ENCODE measurements at places on chromosomes 2 and 18.
A peak's percentile ranks its signal among the peaks of the same experiment; 100 is the strongest.

- no peaks in the 10 kb centered on the region for H3K4me1 ChIP-seq
- no peak for DNase-seq
These were observed 72.7 kb upstream of the ARHGAP15 start for GRCh38 chr2:143056550-143056949.

- no peak for DNase-seq
- H3K36me3 ChIP-seq: no peaks in the 10 kb centered on the region
- H3K4me1 ChIP-seq: peaks cover 26% of the 10 kb centered on the region
- H3K27ac ChIP-seq: no peak overlapping the region
- H3K4me3 ChIP-seq: no peak overlapping the region
- no peaks in the 10 kb centered on the region for H3K27me3 ChIP-seq
These were observed 77.0 kb upstream of the PID1 start for GRCh38 chr2:229348128-229348527.

DNA sequence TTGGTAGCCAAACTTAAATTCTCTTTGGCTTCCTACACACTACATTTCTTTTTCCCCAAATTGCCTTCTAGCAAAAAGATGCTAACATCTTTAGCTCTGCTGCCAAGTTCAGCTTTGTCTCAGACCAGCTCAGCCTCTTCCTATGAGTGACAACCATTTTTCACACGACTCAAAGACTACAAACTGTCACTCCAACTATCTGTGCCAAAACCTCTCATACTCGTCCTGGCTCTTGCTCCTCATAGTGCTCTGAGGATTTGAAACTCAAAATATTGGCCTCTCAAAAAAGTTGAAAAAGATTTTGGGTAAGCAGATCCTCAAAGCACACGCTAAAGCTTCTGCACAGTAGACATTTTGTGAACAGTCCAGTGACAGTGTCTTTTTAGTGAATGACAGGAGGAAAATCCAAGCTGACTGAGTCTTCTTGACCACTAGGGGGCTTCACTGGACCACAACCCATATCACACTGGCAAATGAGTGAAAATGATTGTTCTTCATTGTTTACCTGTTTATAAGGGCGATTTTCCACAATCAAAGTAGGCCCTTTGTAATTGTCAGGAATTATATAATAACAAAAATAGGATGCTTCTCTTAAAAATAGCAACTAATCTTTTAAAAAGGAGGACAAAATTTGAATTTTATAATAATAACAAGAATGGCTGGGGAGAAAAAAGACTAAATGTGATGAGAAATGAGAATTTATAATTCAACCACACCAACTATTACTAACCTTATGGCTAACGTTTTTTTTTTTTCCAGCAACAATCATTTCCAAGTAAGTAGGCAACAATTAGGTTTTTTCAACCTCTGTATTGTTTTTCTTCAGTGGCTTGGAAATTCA is 85.5 kb upstream of the PGAP1 start:
- H3K27me3 ChIP-seq: no peaks in the 10 kb centered on the region
- H3K36me3 ChIP-seq: no peaks in the 10 kb centered on the region
- no peak overlapping the region for H3K27ac ChIP-seq
- no peak overlapping the region for H3K4me3 ChIP-seq
- DNase-seq: no peak

DNA sequence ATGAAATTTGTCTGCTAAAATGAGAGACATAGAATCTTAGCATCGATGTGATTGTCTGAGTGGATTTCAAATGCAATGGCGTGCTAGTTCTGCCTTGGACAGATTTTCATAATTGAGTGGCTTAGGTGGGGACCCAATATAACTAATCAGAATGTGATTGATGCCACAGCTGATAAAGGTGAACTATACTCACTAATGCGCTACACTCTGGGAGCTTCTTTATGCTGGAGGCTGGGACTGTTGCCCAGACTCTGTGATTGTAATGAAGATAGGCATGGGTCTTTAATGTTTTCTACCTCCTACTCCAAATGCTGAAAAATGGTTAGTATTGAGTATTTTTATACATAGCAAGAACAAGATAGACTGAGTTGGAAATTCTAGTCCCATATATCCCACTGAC is 339.5 kb upstream of the SLC39A10 start:
- H3K36me3 ChIP-seq: no peaks in the 10 kb centered on the region
- peak overlapping the region; percentile 94 for H3K27ac ChIP-seq
- DNase-seq: no peak

DNA sequence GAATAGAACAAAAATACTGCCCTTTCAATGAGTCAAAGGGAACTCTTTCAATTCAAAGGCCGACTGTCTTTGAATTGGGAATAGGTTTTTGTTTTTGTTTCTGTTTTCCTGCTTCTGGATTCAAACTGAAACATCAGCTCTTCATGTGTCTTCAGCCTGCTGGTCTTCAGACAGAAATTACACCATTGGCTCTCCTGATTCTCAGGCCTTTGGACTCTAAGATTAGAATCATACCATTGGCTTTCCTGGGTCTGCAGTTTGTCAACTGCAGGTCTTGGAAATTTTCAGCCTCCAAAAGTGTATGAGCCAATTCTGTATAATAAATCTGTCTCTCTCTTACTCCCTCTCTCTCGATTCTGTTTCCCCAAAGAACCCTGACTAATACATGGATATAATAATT is 31.1 kb downstream of the CTLA4 start:
- H3K36me3 ChIP-seq: no peaks in the 10 kb centered on the region
- no peak for DNase-seq
- H3K4me1 ChIP-seq: no peaks in the 10 kb centered on the region
- H3K4me3 ChIP-seq: no peak overlapping the region
- H3K27me3 ChIP-seq: peaks cover 5% of the 10 kb centered on the region

GRCh38 chr2:238427435-238428162 is 872 bp downstream of the ASB1 start:
- H3K27ac ChIP-seq: peak overlapping the region; percentile 100
- H3K4me3 ChIP-seq: peak overlapping the region; percentile 67
- H3K36me3 ChIP-seq: peaks cover 50% of the 10 kb centered on the region
- H3K4me1 ChIP-seq: peaks cover 39% of the 10 kb centered on the region
- no peaks in the 10 kb centered on the region for H3K27me3 ChIP-seq

- DNase-seq: no peak
- no peak overlapping the region for H3K4me3 ChIP-seq
- H3K27me3 ChIP-seq: no peaks in the 10 kb centered on the region
These were observed 66.1 kb upstream of the NXPH2 start for GRCh38 chr2:138846216-138846821.

DNA sequence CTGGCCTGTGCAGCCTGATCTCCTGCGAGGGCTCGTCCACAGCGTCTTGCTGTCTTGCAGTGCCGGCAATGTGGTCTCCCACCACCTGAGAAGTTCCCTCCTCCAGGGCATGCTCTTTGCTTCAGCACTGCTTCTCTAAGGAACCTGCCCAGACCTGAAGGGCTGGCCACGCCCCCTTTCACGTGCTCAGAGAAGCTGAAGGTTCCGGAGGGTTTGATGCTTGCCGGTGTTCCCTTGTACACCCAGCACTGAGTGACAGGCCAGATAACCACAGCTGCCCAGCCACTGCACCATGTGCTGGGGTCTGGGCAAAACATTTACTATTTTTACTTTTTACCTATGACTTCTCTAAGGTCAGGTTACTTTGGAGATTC is 1.7 kb upstream of the POLR2D start:
- H3K27ac ChIP-seq: peak overlapping the region; percentile 20
- H3K27me3 ChIP-seq: no peaks in the 10 kb centered on the region
- peak; percentile 91 for DNase-seq

GRCh38 chr2:119718501-119719260 is 39.7 kb downstream of the TMEM177 start:
- no peak overlapping the region for H3K4me3 ChIP-seq
- H3K36me3 ChIP-seq: no peaks in the 10 kb centered on the region
- DNase-seq: no peak
- no peak overlapping the region for H3K27ac ChIP-seq
- H3K4me1 ChIP-seq: no peaks in the 10 kb centered on the region

- H3K27ac ChIP-seq: no peak overlapping the region
- H3K36me3 ChIP-seq: no peaks in the 10 kb centered on the region
- no peak overlapping the region for H3K4me3 ChIP-seq
- no peaks in the 10 kb centered on the region for H3K4me1 ChIP-seq
- no peaks in the 10 kb centered on the region for H3K27me3 ChIP-seq
- DNase-seq: no peak
These were observed 697.5 kb downstream of the TMEM182 start for GRCh38 chr2:103459283-103459682.

DNA sequence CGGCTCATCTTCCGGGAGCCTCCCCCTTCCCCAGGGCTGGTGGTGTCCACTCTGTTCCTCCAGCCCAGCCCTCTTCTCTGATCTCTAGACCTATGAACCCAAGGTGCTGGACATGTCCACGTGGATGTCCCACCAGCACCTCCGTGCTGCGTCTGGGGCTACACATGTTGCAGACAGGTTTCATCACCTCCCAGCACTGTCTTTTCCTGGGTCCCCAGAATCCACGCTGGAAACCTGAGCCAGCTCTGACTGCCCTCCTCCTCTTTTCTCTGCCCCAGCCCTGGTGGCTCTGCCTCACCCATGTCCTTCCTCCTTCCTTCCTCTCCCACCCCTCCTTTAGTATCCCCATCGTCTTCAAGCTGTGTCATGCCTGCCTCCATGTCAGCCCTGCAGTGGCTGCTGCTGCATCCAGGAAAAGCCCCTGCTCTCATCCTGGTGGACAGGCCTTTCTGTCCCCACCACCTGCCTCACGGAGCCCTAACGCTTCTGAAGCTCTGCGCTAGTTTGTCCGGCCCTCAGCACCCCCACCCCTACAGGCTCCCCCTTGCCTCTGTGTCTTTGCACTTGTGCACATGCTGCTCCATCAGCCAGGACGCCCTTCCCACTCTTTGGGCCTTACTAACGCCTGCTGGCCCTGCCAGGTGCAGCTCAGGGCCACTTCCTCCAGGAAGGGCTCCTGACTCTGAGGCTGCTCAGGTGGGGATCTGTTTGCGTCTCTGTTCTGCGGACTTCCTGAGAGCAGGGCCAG is 105.9 kb downstream of the DYSF start:
- no peak for DNase-seq
- no peaks in the 10 kb centered on the region for H3K27me3 ChIP-seq
- no peaks in the 10 kb centered on the region for H3K36me3 ChIP-seq
- H3K4me1 ChIP-seq: no peaks in the 10 kb centered on the region
- no peak overlapping the region for H3K4me3 ChIP-seq

DNA sequence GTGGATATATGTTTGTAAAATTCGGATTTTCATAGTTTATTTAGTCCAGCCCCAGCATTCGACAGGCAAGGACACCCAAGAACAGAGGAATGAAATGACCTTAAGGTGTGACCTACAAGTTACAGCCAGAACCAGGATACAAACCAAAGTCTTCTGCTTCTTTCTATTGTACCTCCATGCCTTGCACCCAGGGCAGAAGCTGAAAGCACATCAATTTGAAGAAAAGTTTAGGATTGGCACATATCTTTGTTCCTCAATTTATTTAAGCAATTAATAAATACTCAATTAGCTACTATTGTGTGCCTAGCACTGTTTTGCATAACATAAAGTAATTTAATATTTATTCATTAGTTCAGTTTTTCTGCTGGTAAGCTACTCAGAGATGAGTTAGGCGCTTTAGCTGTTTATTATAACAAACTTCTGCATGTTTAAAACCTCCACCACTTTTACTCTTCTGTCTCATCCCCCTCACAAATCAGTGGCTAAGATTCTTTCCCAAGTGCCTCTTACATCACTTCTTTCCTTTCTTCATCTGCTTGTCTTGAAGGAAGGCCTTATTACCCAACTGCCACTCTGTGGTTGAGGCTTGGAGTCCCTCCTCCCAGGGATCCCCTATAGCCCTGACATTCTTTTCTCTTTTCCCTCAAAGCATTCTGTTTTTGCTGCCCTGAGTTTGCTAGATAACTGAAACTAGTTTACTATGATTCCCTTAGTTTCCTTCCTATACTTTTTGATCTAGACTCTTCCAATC is 37.1 kb upstream of the DARS1 start:
- no peak for DNase-seq
- H3K4me3 ChIP-seq: no peak overlapping the region
- H3K27me3 ChIP-seq: no peaks in the 10 kb centered on the region
- H3K4me1 ChIP-seq: no peaks in the 10 kb centered on the region

DNA sequence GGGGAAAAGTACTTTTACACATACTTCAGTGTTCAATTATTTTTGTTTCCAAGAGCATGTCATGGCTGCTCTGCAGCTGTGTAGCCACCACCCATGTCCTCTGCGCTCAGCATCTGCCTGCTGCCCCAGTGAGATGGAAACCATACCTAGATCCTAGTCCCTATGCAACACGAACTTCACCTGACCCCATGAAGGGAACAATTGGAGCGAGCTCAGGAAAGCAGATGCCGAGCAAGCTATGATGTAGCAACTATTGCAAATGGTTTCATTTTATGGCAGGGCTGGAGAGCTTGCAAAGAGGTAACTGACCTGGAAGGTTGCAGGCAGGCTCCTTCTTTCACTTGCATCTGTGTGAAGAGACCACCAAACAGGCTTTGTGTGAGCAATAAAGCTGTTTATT is 1.3 kb upstream of the CCDC141 start:
- H3K36me3 ChIP-seq: no peaks in the 10 kb centered on the region
- H3K27ac ChIP-seq: no peak overlapping the region
- no peak for DNase-seq
- H3K4me1 ChIP-seq: no peaks in the 10 kb centered on the region

- H3K27me3 ChIP-seq: no peaks in the 10 kb centered on the region
- H3K36me3 ChIP-seq: no peaks in the 10 kb centered on the region
- H3K27ac ChIP-seq: no peak overlapping the region
- no peak overlapping the region for H3K4me3 ChIP-seq
These were observed 32.5 kb downstream of the TET3 start for GRCh38 chr2:74017223-74017622.

DNA sequence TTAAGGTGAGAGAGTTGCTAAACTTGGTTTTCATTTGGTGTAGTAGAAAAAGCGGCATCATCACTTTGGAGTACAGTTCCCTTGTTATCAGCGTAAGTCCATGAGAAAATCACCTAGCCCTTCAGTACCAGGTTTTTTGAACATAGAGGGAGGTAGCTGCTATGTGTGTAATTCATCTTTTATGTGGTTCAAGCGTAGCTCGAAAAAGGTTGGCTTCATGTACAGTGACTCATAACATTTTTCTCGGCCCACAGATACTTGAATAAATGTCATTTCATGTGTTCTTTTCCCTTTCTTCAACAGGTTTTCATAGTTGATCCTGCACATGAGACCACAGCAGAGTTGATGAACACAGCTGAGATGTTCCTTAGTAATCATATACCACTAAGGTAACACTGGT is 43.6 kb downstream of the UGGT1 start:
- no peak for DNase-seq
- H3K27me3 ChIP-seq: no peaks in the 10 kb centered on the region
- H3K4me3 ChIP-seq: no peak overlapping the region
- no peak overlapping the region for H3K27ac ChIP-seq

- peaks cover 15% of the 10 kb centered on the region for H3K36me3 ChIP-seq
- no peaks in the 10 kb centered on the region for H3K27me3 ChIP-seq
- peak within 1 kb of the TSS; percentile 82 for H3K27ac ChIP-seq
- peak within 1 kb of the TSS; percentile 67 for H3K4me3 ChIP-seq
- H3K4me1 ChIP-seq: peaks cover 5% of the 10 kb centered on the region
- DNase-seq: peak; percentile 94
These were observed at the start of gene RNF103 for GRCh38 chr2:86623494-86624266. TSS of gene RNF103 (minus strand) at chr2:86623865. CDS start at chr2:86622886, 979 bp downstream.

GRCh38 chr2:109373791-109374547 is 239.8 kb downstream of the SEPTIN10 start:
- no peak overlapping the region for H3K4me3 ChIP-seq
- H3K27me3 ChIP-seq: no peaks in the 10 kb centered on the region
- H3K27ac ChIP-seq: no peak overlapping the region

Data from RWPE2 (cell line).